Spinal cord (tissue), 10 donors: ENCODE measurements at places on chromosomes 2 and 18. TPM values are rescaled to one million over a fixed set of nuclear protein-coding genes. Genes with fewer than 3 reads are reported as not detected.

CCDC148 gene
- 11.1 TPM for total RNA-seq

SCN9A gene
- 94.9 TPM for total RNA-seq

TUBA4A gene
- 14.3 TPM for total RNA-seq

HDLBP gene
- total RNA-seq, result 355 TPM

CYS1 gene
- 2.2 TPM for total RNA-seq

TMEM17 gene
- total RNA-seq, result 6.0 TPM

CCDC74B gene
- 17.6 TPM for total RNA-seq

GLI2 gene
- 5.0 TPM for total RNA-seq

SPHKAP gene
- 6.9 TPM for total RNA-seq

LAMA1 gene
- total RNA-seq, result 38.2 TPM

DOK6 gene
- 26.5 TPM for total RNA-seq

CCDC74A gene
- 7.0 TPM for total RNA-seq

FEV gene
- not detected for total RNA-seq

PLGLB2 gene
- total RNA-seq, result 4.6 TPM
